ENCODE measurements at places on chromosomes 1 and 21.

DNA sequence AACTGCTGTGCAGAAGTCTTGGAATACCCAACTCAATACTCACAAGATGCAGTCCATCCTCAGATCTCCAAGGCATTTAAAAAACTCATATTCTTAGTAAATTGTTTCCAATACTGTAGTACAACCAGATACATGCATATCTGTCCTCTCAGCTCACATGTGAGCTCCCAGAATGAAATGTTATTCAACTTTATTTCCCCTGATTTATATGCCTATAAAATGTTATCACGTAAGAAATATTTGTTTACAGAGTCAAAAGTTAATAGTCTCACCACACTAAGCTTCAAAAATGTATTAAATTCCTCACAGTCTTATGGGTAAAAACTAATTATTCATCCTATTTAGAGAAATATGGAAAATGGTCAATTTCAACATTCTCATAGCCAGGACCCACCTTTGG, 56.6 kb downstream of the LTN1 start:
- DNase-seq, result no peak

GRCh38 chr1:181818943-181819342, 242.6 kb downstream of the ZNF648 start:
- DNase-seq, result no peak

DNA sequence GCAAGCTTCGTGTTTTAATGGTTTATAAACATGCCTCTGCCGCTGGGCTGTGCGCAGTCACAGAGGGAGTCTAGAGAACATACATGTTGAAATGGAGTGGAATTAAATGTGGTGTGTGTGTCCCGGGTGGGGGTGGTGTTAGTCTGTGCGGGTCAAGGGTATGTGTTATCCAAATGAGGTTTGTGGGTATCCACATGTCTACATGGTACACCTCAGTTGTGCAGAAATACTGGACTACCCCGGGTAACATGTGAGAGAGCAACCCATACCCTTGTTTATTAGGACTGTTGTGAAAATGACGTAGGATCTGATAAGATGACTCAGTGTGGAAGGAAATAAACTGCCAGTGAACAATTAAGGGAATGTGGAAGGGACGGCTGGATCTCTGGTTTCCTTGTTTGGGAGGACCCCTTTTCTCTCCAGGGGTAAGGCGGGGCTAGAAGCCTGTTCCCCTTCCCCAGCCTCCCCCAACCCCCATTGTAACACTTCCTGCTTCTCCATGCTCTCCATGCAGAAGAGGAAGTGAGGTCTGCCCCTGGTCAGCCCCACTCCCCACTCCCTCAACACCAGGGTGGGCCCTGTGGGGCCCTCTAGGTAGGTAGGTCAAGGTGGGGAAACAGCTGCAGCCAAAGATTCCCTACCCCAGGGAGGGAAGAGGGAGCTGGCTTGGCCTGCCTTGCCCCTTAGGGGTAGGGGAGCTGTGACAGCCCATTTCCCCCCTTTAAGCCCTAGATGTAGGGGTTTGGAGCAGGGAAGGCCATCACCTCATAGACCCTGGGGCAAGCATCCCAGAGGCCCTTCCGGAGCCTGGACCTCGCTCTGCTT, 690 bp downstream of the EPS8L3 start:
- no peak for DNase-seq

DNA sequence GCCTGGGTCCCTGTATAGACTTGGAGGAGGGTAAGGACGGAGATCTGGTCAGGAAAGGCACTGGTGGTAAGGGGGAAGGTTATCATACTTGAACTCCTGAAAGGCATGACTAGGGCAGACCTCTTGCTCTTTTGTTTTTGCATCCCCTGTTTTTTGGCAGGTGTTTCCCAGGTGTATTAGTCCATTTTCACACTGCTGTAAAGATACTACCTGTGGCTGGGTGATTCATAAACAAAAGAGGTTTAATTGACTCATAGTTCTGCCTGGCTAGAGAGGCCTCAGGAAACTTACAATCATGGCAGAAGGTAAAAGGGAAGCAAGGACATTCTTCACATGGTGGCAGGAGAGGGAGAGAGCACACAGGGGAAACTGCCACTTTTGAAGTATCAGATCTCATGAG, 57.2 kb upstream of the APOBEC4 start:
- no peak for DNase-seq

DNA sequence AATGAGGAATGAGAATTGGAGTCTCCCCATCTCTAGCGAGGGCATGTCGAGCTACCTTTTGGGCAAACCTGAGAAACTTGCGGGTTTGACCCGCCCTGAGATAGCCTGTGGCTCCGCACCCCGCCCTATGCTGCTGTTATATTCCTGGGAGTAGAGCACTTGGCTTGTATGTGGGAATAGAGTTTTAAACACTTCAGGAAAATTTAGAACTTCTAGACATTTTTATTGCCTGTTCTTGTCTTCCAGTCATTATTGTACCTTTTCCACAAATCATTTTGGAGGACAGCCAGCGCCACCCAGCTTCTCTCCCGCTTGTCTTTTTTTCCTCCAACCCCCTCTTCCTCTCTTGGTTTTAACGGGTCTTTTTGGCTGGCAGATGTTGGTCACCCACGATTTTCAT, 738 bp downstream of the GNPAT start:
- no peak for DNase-seq

DNA sequence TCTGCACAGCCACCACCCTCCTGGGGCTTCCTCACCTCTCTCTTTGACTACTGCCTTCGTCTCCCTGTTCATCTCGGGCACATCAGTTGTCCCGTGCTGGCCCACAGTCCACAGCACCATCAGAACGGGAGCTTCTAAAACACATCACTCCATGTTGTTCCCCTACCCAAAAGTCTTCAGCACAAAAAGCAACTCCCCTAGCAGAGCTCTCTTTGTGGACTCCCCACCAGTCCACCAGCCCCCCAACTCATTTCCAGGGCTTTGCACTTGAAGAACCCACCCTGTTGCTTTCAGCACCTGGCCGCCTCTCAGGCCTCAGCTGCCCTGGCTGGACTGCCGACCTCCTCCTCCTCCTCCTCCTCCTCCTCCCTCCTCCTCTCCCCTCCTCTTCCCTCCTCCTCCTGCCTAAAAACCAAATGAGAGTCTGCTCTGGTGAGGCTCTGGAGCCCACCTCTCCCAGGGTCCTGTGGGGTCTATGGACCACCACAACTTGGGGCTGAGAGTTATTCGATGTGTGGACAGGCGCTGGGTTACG, 251.2 kb upstream of the VAMP3 start:
- DNase-seq, result no peak

- no peak for DNase-seq
Observed at GRCh38 chr1:82788660-82789059, 987.9 kb downstream of the ADGRL2 start.

DNA sequence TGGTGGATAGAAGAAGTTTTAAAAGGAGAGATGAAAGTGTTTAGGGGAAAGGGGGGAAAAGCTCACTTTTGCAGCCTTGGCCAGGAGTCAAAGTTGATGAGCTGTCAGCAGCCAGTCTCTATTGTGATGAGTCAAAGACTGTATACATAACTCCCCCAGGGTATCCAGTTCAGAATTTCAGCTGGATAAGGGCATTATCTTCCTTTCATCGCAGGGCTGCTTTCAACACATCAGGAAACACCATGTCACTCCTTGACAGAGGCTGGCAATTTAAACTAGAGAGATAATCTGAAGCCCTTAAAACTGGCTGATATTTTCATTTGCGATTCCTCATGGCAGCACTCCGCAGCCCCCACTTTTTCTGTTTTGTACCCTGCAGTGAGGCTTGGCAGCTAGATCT, 328.5 kb downstream of the TBX15 start:
- DNase-seq, result no peak

GRCh38 chr1:34688006-34688741, 66.7 kb upstream of the GJB5 start:
- no peak for DNase-seq

DNA sequence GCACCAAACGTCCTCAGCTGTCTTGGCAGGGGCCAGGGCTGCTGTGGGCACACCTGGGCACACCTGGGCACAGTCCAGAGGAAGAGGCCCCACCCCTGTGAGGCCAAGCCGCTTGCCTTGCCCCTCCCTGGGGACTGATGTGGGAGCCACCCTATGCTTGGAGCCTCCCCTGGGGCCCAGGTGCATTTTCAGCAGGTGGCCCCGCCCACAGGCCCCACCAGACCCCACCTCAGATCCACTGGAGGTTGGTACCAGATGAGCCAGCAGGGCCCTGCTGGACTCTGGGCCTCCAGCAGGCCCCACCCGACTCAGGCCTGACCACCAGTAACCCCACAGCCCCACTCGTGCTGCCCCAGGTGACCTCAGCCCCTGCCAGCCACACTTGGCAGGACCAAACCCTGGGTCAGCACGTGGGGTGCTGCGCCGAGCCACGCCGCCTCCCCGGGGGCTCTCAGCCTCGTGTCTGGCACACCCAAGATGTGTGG, 8.8 kb downstream of the SLC19A1 start:
- DNase-seq, result no peak

DNA sequence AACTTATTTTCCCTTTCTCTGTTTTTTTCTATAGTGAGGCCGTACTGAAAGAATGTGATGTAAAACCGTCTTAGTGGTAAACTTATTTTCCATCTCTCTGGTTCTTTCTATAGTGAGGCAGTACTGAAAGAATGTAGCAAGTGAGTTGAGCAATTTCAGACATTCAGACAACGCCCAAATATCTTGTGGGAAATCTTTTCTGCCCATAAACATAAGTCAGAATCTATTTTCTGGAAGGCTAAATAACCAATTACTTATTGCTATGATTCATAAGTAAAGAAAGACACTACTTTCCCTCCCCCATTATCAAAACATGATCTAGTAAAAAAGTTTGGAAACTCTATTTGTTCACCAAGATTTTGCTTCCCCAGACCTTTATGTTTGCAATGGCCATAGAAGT, 18.8 kb upstream of the SCCPDH start:
- no peak for DNase-seq

DNA sequence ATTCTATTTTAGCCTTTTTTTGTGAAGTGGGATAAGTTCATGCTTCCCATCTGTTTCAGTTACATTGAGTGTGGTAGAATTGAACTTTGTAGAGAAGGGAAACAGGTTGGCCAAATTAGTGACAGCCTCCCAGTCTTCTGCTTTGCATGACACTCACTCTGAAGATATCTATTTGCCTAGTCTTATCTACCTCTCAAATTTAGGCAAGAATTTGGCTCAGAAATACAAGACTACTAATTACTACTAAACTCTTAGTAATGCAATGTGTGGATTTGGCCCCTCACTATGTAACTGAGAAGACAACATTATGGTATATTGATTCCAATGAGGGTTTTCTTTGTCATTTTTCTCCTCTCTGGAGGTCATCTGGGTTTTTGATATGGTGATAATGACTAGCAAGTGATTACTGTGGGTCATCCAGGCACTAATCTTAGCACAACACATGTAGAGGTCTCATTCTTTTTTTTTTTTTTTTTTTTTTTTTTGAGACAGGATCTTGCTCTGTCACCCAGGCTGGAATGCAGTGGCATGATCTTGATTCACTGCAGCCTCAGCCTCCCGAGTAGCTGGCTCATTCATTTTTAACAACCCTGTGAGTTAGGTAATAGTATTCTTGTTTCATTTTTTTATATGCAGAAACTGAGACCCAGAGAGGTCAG, 6.3 kb downstream of the FAM20B start:
- DNase-seq, result no peak

- no peak for DNase-seq
Observed at GRCh38 chr1:86285796-86286195, 110.3 kb downstream of the ODF2L start.

DNA sequence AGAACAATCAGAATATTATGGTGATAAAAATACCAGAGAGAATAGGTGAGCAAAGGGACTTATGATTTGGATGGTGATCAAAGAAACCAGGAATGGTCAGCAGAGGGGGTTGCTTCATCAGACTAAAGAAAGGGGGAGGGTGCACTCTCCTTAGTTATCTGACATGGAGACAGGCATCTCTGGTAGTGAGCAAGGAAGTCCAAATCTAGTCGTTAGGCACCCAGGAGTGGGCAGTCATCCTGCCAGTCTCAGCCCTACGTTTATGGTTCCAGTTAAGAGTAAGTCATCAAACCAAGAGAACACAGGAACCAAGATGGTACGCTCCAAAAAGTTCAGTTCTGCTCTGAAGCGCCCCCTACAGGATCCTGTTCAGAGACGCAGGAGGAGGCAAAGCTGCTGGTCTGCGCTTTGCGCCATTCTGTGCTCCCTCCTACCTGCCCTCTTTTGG, 28.6 kb downstream of the EBNA1BP2 start:
- no peak for DNase-seq

DNA sequence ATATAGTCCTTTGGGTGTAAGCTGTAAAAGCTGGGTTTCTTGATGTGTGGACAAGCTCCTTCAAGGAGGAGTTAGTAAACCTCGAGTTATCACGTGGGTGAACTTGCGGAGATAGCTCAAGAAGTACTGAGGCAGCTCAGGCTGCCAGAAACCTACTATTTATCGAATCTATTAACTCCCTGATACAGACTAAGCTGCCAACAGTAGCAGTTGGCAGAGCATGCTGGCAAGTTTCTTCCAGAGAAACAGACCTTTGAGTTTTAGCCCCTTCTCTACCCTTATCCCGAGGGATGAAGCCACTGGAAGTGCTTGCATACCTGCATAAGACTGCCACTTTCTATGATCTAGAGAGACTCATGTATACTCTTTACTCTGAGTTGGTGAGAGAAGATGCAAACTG, 624.5 kb upstream of the USP24 start:
- DNase-seq, result no peak

DNA sequence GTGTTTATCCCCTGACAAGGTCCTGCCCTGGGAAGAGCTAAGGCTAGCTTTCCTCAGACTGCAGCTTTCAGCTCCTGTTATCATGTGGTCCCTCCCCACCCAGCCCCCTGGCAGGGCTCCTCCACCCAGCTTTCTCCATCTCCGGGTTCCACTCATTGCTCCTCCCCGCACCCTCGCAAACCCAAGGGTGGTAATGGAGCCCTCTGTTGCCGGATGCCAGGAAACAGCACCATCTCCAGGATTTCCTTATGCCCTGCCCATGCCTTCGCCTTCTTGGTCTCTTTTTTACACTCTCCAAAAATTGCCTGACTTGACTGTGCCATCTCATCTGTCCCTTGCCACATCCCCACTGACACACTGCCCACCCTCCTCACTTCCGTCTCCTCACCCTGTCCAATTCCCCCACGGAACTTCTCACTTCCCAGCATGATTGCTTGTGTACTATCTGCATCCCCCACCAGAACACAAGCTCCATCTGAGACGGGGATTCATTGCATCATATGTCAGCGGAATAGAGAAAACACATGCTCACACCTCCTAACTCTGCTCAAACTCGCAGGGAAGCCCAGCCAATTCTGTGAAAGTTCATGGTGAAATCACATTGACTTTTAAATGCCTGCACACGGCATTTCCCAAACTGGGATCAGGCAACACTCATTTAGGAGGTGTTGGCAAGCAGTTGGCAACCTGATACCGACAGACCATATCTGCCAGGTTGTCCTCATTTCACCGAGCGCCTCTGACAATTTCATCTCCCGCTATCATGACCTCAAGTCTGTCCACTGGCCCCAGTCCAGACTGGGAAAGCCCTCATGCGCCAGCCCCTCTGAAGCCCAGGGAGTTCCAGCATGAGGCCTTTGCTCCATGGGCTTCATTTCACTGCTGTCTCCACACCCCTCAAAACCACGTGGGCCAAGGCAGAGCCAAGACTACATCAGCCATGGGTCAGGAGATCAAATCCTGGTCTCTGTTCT, 201.1 kb downstream of the MATN1 start:
- DNase-seq, result no peak

Measured in stimulated activated CD8-positive, alpha-beta memory T cell treated with anti-CD3 and anti-CD28 coated beads, Interleukin-7, amount 100 ng/mL, for 4 hours (primary cell).